ENCODE measurements at places on chromosomes 5 and 9. TPM values are rescaled to one million over a fixed set of nuclear protein-coding genes. Genes with fewer than 3 reads are reported as not detected.

- no peaks in the 10 kb centered on the region for H3K36me3 ChIP-seq
- H3K4me3 ChIP-seq = no peak overlapping the region
- no peaks in the 10 kb centered on the region for H3K4me1 ChIP-seq
- H3K27me3 ChIP-seq = no peaks in the 10 kb centered on the region
Measured at GRCh38 chr9:26369093-26369492, 523.5 kb downstream of the CAAP1 start.

GRCh38 chr9:2526071-2526828 is 95.3 kb upstream of the VLDLR start:
- no peak overlapping the region for H3K4me3 ChIP-seq
- H3K27me3 ChIP-seq = no peaks in the 10 kb centered on the region
- H3K36me3 ChIP-seq = no peaks in the 10 kb centered on the region
- no peaks in the 10 kb centered on the region for H3K4me1 ChIP-seq

Gene MOB3B
- total RNA-seq = 3.2 TPM

Gene ANKRD20A1
- 2.9 TPM for total RNA-seq

DNA sequence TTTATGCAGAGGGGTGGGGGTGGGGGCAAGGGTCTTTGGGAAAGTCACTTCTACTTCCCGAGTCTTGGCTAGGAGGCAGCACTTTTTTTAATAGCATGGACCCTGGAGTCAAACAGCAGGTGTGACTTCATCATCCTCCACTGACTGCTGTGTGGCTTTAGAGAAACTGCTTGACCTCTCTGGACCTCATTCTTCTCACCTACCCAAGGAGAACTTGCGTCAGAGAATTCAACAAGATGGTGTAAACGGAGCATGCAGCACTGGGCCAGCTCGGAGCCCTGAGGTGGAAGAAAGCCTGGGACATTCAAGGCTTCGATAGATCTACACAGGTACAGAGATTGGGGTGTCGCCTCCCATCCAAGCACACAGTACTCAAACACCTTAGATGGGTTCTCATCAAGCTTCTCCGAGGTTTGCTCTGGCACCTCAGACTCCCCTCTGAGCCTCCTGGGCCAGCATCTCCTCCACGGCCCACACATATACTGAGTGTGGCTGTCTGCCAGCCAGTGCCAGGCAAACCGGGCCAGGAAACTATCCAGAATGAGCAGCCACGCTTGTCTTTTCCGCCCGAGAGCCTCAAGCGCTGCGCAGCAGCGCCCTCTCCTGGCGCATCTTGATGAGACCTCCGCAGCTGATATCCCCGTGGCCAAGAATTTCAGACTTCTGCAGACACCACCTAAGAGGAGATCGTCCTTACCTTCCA is 4.6 kb upstream of the SLC25A48 start:
- no peak overlapping the region for H3K27ac ChIP-seq
- no peaks in the 10 kb centered on the region for H3K4me1 ChIP-seq
- no peaks in the 10 kb centered on the region for H3K27me3 ChIP-seq

Gene TLX3
- not detected for total RNA-seq

DNA sequence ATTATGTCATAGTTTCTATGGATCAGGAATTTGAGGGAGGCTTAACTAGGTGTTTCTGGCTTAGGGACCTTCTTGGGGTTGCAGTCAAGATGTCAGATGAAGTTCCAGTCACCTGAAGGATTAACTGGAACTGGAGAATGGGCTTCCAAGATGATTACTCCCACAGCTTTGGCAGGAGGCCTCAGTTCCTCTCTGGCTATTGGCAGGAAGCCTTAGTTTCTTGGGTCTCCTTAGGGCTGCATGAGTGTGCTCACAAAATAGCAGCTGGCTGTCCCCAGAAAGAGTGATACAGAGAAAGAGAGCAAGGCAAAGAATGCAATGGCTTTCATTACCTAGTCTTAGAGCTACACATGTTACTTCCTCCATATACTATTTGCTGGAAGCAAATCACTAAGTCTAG is 138.1 kb upstream of the TLE4 start:
- peaks cover 10% of the 10 kb centered on the region for H3K27me3 ChIP-seq
- no peak for DNase-seq
- H3K36me3 ChIP-seq = no peaks in the 10 kb centered on the region
- H3K4me1 ChIP-seq = peaks cover 10% of the 10 kb centered on the region
- no peak overlapping the region for H3K4me3 ChIP-seq

DNA sequence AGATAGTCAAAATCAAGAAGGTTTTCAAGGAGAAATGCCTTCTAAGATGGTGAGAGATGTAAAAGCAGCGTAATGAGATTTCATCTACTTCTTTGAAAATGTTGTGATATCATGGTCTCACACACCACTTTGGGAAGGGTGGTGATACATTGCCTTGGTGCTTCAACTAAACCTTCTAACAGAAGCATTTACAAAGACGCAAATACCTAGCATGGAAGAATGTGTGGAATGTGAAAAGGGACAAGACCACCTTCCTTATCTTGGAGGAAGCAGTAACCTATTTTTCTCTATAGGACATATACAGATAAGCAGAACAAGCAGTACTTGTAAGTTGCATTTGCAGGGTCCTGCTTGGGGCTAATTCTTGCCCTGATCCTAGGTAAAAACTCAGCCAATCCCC is 38.8 kb downstream of the PCA3 start:
- H3K4me3 ChIP-seq = no peak overlapping the region
- H3K36me3 ChIP-seq = no peaks in the 10 kb centered on the region
- H3K4me1 ChIP-seq = no peaks in the 10 kb centered on the region

DNA sequence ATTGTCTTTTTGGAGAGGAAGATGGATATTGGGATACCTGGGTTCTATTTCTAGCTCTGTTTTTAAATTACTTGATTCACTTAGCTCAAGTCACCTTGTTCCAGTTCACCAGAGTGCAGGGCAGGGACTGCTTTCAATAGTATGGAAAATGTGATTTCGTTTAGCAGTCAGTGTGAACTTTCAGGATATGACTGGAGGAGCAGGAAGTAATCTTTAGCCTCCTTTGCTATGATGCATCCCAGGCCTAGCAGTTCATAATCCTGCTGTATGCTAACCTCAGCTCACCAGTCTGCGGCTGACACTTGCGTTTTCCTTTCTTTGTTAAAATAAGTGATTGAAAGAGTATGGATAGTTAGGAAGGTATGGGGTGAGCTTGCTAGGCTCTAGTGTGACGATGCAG is 169.7 kb downstream of the ARHGAP26 start:
- H3K27ac ChIP-seq = no peak overlapping the region
- no peak for DNase-seq
- no peaks in the 10 kb centered on the region for H3K27me3 ChIP-seq

DNA sequence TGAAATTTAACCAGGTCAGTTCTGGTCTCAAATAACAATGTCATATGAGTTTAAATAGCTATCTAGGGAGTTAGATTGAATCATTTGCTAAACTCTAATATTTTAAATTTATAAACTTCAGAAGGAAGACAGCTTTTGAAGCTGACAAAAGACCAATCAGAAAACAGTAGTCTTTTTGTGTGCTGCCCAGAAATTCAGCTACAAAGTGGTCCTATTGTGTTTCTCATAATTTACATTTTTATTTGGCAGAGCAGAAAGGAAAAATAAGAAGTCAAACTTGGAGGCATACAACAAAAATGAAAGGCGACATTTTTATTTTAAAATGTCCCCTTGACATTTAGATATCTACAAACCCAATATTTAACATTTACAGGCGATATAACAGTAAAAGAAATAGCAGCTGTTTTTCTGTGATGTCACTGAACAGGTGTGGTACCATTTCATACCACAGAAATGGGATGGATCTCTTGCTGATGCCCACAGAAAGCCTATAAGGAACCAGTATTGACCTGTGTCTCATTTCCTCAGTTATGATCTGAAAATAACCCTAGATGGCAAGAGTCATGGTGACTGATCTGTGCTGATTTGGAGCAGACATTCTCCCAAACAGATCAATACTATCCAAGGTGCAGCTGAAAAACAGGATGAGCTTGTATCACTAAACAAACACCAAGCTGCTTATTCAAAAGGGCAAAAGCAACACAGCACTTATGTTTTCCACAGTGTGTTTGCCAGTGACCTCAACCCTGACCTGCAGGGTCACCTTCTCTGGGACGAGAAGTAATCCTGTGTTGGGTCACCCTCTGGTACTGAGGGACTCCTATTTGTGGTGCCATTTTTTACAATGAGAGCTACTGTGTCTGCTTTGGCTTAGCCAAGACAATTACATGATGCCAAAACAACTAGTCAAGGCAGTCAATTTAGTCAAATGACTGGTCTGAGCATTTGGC is 3.6 kb upstream of the FST start:
- no peak overlapping the region for H3K4me3 ChIP-seq
- H3K27ac ChIP-seq = no peak overlapping the region
- no peaks in the 10 kb centered on the region for H3K4me1 ChIP-seq
- H3K36me3 ChIP-seq = no peaks in the 10 kb centered on the region
- no peaks in the 10 kb centered on the region for H3K27me3 ChIP-seq

- H3K27me3 ChIP-seq = no peaks in the 10 kb centered on the region
- DNase-seq = no peak
- H3K27ac ChIP-seq = no peak overlapping the region
- no peaks in the 10 kb centered on the region for H3K4me1 ChIP-seq
Measured at GRCh38 chr9:26243726-26244125, 565.5 kb upstream of the TUSC1 start.

DNA sequence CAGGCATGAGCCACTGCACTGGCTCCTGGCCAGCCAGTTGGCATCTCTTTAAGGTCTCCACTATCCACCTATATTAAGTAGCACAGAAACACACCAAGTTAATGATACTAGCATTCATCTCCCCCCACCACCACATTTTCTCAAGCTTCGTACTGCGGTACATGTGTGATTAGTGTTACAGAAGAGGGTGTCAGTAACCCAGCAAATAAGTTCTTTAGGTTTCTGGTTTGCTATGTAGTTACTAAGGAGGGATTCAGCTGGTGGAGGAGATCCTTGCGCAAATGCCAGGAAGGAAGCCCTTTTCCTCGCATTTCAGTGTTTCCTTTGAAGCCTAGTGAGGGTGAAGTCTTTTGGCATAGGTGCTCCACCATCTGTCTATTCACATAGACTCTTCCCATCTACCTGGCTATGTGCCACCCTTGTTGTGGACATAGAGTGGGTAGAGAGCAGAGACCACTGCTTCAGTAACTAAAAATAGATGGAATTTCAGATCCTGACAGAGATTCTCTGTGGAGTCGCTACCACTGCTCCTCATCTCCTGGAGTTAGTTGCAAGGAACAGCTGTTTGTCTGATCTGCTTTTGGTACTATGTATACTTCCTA is 16.7 kb downstream of the UBE2D2 start:
- no peak overlapping the region for H3K4me3 ChIP-seq
- H3K27me3 ChIP-seq = no peaks in the 10 kb centered on the region
- DNase-seq = no peak
- no peak overlapping the region for H3K27ac ChIP-seq

Gene ELL2
- total RNA-seq = 90.8 TPM
